ENCODE measurements at places on chromosomes 12 and 14. TPM values are rescaled to one million over a fixed set of nuclear protein-coding genes. Genes with fewer than 3 reads are reported as not detected.

The GPR84 gene
- total RNA-seq, result not detected

The CCDC175 gene
- total RNA-seq, result not detected

The P2RX7 gene
- 0.64 TPM for total RNA-seq

The IFNG-AS1 gene
- total RNA-seq, result not detected

The BDKRB1 gene
- 15.1 TPM for total RNA-seq

The HOXC13 gene
- total RNA-seq, result 0.32 TPM

The C1QL4 gene
- total RNA-seq, result not detected

The CLEC7A gene
- under 0.01 TPM for total RNA-seq

The MUCL1 gene
- total RNA-seq, result not detected

The TAS2R50 gene
- total RNA-seq, result 5.8 TPM

The LRRIQ1 gene
- under 0.01 TPM for total RNA-seq

The DAD1 gene
- 318 TPM for total RNA-seq

The ABHD12B gene
- not detected for total RNA-seq

The HCAR2 gene
- not detected for total RNA-seq

The GPRC5D gene
- total RNA-seq, result not detected

The SRRM4 gene
- not detected for total RNA-seq

The BEST3 gene
- not detected for total RNA-seq

The ADCY6 gene
- 39.6 TPM for total RNA-seq

The ZC2HC1C gene
- total RNA-seq, result 0.64 TPM
